ENCODE measurements at places on chromosomes 6 and 20.

GRCh38 chr6:145865175-145865574, 50.6 kb upstream of the FBXO30 start:
- DNase-seq = no peak

- DNase-seq = no peak
These were observed 26.7 kb downstream of the NTSR1 start for GRCh38 chr20:62735331-62735821.

- no peak for DNase-seq
These were observed 360 bp downstream of the ANKRD60 start for GRCh38 chr20:58228103-58228483.

GRCh38 chr6:108594151-108594550, 33.4 kb downstream of the FOXO3 start:
- DNase-seq = no peak

GRCh38 chr20:37856932-37857660, 45.8 kb upstream of the VSTM2L start:
- no peak for DNase-seq

GRCh38 chr20:51375561-51375960, 167.0 kb downstream of the NFATC2 start:
- no peak for DNase-seq

- DNase-seq = no peak
These were observed 14.9 kb upstream of the NUP153 start for GRCh38 chr6:17721671-17722070.

DNA sequence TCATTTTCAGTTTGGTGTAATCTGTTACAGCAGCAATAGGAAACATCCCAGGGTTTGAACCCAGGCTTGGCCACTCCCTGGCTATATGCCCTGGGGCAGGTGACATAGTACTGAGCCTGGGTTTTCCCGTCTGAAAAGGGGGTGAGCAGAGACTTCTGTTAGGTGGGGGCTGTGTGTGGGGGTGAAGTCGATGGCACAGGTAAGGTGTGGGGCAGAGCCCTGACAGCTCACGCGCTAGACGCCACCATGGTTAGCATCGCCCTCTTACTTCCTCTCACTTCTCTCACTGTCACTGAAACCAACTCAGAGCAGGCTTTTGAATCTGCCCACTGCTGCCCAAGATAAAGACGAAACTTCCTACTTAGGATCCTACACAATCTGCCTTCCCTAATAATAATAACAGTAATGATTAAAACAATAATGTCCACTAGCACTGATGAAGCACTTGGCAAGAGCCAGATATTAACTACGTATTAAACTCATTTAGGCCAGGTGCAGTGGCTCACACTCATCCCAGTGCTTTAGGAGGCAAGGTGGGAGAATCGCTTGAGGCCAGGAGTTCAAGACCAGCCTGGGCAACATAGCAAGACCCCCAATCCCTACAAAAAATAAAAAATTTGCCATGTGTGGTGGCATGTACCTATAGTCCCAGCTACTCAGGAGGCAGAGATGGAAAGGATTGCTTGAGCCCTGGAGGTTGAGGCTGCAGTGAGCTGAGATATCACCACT, 117.9 kb upstream of the PTPN1 start:
- no peak for DNase-seq

- peak; percentile 19 for DNase-seq
These were observed 7.8 kb downstream of the FOXF2 start for GRCh38 chr6:1396952-1397868.

DNA sequence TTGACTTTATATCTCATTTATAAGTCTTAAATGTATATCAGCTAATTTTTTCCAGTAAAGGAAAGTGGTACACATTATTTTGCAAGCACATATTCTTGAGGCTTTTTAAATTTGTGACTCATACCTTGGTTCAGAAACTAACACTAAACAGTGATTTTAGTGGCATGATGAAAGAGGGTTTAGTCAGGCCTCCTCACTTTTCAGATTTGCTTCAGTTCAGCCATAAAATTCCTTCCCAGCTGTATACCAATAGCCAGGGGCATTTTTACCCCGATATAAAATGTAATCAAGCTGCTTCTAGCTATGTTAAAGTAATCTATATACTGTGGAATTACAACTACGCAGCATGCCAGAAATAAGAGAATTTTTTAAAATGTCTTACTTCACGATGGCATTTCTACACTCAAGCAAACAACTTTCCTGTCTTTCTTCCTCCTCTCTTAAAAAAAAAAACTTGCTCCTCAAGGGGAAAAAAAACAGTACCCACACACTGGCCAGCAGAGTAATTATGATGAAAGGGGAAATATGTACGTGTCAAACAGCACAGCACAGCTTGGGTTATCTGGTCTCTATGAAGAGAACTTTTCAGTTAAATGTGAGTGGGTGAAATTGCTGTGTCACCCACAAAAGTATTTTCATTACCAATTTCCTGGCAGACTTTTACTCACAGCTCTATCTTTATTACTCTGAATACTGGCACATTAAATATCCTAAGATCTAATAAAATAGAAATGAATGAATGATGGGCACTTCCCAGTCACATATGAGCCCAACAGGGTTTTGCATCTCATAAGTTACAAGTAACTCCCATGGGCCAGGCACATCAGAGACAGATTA, 244.8 kb upstream of the TENT5A start:
- DNase-seq = peak; percentile 41

DNA sequence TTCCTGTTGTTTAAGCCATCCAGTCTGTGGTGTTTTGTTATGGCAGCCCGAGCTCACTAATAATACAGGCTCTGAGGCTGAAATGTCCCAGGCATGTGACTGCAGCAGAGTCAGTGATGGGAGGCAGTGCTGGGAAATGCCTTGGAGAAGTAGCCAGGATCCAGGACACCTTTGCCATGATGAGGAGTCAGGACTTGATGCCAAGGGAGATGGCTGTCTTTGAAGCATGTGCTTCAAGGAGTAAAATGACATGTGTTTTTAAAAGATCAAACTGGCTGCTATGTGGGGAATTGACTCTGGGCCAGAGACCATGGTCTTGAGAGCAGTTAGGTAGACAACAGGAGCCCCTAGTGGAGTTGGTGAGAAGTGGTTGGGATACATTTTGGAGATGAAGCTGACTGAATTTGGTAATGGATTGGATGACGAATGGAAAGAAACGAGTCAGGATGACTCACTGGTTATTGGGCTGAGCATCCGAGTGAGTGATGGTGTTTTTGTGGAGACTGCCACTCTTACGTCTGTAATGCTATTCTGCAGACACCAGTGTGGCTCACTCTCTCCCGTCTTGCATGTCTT, 322.2 kb downstream of the PLCB1 start:
- DNase-seq = peak; percentile 40

- no peak for DNase-seq
These were observed 35.6 kb downstream of the TNFAIP3 start for GRCh38 chr6:137902699-137903098.

DNA sequence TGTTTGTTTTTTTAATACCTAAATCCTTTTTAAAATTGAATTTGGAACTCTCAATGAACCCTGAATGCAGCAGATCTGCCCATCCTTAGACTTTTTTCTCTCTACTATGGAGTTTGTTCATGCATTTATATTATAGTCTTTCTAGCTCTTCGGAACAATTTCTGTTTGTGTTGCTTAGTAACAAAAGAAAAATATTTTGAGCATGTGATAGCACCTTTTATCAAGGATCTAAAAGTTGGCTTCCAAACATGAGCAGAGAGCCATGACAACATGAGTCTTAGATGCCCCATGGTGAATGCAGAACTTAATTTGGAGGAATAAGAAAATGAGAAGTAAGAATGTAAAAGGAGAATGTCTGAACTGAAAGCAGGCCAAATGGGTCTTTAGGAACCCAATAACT, 133.7 kb downstream of the EDN1 start:
- no peak for DNase-seq

- peak; percentile 14 for DNase-seq
These were observed 96.9 kb downstream of the LY86 start for GRCh38 chr6:6685249-6686040.

DNA sequence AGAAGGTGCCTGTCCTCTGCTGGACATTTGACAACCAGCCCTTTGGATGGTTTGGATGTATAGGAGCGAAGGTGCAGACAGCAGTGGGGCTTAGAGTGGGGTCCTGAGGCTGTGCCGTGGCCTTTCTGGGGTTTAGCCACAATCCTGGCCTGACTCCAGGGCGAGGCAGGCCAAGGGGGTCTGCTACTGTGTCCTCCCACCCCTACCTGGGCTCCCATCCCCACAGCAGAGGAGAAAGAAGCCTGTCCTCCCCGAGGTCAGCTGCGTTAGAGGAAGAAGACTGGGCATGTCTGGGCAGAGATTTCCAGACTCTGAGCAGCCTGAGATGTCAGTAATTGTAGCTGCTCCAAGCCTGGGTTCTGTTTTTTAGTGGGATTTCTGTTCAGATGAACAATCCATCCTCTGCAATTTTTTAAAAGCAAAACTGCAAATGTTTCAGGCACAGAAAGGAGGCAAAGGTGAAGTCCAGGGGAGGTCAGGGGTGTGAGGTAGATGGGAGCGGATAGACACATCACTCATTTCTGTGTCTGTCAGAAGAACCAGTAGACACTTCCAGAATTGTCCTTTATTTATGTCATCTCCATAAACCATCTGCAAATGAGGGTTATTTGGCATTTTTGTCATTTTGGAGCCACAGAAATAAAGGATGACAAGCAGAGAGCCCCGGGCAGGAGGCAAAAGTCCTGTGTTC, 1.3 kb upstream of the CDKN1A start:
- DNase-seq = no peak

- no peak for DNase-seq
These were observed 227.9 kb downstream of the PREX1 start for GRCh38 chr20:48599748-48600469.

DNA sequence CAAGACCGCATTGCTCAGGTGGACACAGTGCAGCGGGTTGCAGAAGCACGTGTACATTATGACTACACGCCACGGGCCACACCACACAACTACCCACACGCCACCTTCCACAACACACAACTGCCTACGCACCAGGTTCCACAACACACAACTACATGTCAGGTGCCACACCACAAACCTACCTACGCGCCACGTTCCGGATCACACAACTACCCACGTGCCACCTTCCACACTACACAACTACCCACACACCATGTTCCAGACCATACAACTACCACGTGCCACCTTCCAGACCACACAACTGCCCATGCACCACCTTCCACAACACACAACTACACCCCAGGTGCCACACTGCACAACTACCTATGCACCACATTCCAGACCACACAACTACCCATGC, 20.5 kb downstream of the THBS2 start:
- DNase-seq = no peak

DNA sequence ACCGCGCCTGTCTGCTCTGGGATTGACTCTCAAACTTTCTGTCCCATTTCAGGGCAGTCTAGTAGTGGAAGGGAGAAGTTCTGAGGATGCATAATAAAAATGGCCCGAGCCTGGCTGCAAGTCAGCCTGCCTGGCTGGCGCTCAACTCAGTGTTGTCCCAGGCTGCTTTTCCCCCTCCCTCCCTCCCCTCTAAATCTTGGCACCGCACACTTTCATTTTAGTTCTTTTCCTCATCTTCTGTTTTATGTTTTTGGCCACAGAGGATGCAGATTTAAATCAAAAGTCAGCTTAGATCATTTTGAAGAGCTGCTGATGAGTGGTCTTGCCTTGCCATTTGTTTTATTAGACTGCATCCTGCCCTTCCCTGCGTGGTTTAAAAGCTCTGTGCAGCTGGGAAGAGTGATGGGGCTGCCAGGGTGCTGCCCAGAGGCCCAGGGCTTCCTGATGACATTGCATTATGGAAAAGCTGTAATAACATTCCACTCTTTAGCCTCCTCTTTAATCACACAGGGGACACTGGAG, 6.5 kb upstream of the UQCC2 start:
- no peak for DNase-seq

GRCh38 chr6:37631295-37631694, 66.4 kb downstream of the MDGA1 start:
- no peak for DNase-seq

- DNase-seq = no peak
These were observed 4.1 kb downstream of the RNF8 start for GRCh38 chr6:37357860-37358259.

DNA sequence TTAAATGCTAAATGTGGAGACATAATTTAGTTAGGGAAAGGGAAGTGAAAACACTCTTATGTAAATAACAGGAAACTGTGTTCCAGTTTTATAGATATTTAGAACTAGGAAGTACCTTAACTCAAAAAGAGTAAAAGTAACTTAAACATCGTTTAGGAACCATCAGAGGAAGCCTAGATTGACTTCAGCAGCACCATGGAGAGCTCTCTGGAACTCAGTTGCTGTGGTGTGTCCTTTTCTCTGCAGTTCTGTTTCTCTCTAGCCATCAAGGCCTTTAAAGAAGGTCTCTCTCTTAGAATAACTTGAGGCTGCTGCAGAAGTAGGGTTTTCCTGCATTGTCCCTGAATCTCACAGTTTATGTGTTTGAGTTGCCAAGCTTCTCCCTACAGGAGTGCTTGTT, 26.9 kb downstream of the CLVS2 start:
- DNase-seq = no peak

- peak; percentile 52 for DNase-seq
These were observed 15.4 kb upstream of the STMND1 start for GRCh38 chr6:17086469-17086868.

DNA sequence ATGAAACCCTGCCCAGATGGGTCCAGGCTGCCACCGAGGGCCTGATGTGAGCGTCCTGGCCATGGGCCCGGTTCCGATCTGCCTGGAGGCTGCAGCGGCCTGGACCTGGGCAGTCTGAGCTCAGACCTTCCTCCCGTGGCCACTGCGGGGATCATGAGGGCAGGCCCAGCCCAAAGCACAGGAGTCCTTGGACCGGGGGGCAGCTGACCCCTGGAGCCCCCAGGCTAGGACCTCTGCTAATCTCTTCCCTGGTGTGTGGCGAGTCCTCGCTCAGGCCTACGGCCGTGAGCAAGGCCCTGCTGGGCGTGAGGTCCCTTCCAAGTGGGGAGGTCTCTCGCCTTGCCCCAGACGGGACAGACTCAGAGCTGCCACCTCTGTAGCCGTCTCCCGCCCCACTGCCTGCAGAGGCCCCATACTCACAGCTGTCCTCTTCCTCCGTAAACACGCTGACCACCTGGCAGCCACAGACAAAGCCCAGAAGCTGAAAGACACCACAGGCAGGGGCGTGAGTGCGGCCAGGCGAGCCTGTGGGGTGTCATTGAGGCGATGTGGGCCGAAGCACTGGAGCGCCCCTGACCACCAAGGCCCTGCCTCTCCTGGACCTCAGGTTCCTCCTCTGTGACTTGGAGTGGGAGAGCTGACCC, 8.0 kb downstream of the BIRC7 start:
- no peak for DNase-seq

GRCh38 chr6:34695729-34696188, 808 bp downstream of the ILRUN start:
- DNase-seq = no peak

DNA sequence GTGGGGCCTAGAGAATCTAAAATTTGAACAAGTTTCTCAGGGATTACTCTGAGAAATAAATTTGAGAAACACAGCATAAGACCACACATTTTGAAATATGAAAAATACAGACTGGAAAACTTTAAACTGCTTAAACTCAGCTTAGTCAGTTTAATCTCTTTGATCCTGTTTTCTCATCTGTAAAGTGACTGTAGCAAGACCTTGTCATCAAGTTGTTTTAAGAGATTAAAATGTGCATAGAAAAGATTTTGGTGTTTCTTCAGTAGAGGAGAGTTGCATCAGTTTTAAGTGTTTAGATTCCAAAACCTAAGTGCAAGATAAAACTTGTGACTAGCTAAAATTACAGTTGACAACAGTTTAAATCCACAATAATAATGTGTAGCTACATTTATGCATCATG, 8.1 kb upstream of the BCKDHB start:
- no peak for DNase-seq
